ENCODE measurements at places on chromosomes 2 and 18.
A peak's percentile ranks its signal among the peaks of the same experiment; 100 is the strongest.

- no peak for DNase-seq
Measured at GRCh38 chr2:5442736-5443135, 249.4 kb upstream of the SOX11 start.

DNA sequence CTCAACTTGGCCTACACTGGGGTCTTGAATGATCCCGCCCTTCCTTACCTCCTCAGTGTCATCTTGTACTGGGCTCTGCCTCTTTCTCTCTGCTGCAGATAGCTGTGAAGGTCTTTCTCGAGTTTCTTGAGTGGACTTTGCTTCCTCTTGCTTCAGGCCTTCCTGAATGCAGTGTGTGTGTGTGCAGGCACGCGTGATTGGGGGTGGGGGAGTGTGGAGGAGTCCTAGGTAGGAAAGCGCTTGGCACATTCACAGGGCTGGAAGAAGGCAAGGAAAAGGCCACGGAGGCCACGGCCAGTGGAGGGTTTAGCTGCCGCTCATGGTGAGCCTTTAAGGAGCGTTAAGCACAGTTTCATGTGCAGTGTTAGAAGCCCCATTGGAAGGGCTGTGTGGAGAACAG is 5.5 kb downstream of the RALB start:
- peak; percentile 7 for DNase-seq

DNA sequence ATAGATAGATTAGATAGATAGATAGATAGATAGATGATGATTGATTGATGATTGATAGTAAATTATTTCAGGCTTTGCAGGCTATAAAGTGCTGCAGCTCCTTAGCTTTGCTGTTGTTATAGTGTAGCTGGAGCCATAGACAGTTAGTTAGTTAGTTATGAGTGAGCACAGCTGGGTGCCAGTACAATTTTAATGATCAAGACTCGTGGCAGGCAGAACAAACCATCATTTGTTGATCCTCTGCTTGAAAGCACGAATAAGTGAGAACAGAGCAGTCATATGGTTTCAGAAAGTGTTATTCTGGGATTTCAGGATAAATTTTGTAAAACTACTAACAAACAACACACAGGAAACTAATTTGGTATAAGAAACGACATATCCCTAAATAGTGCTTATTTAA is 53.9 kb downstream of the THOC1 start:
- DNase-seq, result no peak

DNA sequence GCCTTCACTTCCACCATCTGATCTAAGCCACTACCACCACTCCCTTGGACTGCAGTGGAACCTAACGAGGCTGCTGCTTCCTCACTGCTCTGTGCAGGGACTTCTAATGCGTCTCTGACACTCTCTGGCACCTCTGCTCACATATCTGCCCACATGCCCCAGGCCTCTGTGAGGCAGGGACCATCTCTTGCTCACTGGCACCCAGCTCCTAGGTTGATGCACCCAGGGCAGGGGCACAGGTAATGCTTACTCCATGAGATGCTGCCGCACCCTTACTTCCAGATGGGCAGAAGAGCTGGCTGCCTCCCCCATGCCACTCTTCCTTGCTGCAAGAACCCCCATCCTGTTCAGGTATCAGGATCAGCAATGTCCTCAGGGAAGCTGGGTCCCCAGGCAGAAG is 294.0 kb upstream of the HS6ST1 start:
- DNase-seq, result no peak

DNA sequence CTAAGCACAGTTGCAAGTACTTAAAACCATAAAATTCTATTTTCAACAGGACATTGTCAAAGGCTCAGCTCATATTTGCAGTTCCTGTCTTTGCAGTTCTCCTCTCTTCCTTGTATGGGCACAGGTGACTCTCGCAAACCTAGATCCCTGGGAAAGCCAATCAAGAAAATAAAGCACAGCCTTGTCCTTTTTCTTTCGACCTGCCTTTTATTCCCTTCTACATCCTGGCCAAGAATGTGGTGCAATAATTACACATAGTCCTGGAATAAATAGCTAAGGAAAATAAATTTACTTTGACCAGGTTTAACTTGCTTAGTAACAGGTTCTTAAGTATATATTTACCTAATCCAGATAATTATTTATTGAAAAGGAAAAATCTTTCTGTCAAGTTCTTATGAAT is 20.2 kb downstream of the ATG16L1 start:
- no peak for DNase-seq
